ENCODE measurements at places on chromosomes 3 and 15.

- no peak for DNase-seq
Measured at GRCh38 chr15:93034512-93034911, 54.5 kb downstream of the RGMA start.

- no peak for DNase-seq
Measured at GRCh38 chr15:31486506-31486905, 159.9 kb downstream of the KLF13 start.

DNA sequence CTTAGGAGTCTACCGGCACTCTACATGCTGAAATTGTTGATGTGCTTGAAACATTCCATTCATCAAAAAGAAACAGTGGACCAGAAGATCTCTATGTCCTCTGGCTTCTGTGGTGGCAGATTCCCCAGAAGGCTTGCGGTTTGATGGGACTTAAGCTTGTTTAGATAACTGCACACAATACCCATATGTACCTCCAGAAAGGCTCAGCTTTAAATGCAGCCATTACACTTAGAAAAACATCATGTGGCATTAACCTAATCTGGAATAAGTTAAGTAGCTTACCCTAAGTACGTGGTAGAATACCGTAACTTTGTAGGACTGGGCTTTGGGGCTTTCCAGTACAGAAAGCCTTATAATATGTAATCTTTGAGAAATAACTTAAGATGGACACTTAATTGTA lies 187.3 kb downstream of the RBMS3 start:
- DNase-seq = no peak

DNA sequence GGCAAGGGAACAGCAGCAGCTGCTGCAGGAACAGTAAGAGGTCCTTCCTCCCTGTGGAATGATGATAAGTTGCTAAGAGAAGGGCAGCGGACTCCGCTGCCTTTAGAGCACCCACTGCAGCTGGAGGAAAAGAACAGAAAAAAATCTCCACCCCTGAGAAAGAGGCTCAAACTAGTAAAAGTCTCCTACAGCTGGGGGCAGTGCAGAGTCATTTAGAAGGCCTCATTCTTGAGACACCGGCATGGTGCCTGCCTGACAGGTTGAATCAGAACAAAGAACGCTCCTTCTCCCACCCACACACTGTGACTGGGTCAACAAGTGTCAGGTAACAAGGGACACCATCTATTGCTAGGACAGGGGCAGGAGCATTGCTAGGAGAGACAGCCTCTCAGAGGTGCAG lies 188.4 kb downstream of the ABHD5 start:
- DNase-seq = no peak

- no peak for DNase-seq
Measured at GRCh38 chr15:84111575-84111974, 124.0 kb upstream of the GOLGA6L4 start.

DNA sequence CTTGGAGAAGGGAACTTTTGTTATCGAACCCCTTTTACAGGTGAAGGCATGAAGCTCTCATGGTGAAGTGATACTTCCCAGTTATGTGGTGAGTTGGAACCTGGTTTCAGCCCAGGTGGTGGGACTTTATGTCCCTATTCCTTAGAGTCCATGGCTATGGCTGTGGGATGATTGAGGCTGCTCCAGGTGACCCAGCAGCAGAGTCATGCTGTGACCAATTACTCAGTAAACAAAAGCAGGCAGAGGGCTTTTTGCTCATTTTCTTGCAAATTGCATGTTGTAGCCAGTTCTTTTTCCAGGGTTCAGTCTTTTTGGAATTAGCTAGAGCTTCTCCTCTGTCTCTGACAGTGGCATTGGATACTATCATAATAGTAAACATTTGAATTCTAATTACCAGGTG lies 70.7 kb downstream of the CACNA2D3 start:
- no peak for DNase-seq

- DNase-seq = no peak
Measured at GRCh38 chr15:58527573-58528187, 95.9 kb downstream of the LIPC start.

- no peak for DNase-seq
Measured at GRCh38 chr3:151751161-151751560, 17.4 kb downstream of the AADACL2 start.

DNA sequence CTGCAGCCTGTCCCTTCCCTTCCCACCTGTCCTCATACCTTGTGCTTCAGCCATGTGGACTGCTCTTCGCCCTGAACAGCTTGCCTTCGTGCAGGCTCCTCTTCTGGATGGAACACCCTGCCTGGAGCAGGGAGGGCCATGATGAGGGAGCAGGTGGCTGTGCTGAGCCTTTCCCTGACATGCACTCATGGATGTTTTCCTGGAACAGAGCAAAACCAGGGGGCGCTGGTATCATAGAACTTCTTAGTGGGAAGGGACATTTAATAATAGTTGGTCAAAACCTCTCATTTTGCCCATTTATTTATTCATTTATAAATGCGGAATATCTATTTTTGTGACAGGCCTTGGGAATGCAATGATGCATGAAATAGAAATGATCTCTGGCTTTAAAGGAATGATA lies 149.3 kb downstream of the CACNA1D start:
- no peak for DNase-seq

DNA sequence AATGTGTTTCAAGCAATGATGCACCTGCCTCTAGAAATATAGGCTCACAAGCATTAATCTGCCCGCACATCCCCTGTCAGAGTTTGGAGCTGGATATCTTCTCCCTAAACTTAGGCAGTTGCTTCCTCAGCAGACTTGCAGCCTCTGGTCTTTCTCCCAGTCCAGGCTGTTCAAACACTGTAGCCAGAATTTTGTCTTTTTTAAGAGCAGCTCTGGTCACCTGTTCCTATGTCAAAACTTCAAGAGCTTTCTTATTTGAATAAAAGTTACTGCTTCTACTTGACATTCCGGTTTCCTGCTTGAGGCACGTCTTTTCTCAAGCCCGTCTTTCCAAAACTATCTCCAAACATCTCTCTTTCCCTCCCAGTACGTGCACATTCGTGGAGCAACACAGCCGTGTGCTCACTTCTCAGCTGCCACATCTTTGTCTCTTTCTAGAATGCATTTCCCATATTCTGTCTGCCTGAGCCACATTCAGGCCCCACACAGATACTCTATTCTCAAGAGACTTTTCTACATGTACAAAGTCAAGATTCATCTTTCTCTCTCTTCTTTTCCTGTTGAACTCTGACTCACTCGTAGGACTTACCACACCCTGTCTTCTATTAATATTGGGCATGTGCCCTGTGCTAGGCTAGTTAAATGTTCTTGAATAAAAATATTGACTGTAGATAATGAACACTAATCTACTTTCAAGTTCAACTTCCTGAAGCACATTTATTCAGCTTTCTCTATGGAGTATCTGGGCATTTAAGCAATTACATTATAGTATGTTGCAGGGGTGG lies 307.7 kb upstream of the SOX2 start:
- no peak for DNase-seq

- no peak for DNase-seq
Measured at GRCh38 chr3:162168715-162169114, 672.1 kb downstream of the OTOL1 start.

GRCh38 chr3:3665961-3666640 lies 133.1 kb upstream of the LRRN1 start:
- DNase-seq = no peak

DNA sequence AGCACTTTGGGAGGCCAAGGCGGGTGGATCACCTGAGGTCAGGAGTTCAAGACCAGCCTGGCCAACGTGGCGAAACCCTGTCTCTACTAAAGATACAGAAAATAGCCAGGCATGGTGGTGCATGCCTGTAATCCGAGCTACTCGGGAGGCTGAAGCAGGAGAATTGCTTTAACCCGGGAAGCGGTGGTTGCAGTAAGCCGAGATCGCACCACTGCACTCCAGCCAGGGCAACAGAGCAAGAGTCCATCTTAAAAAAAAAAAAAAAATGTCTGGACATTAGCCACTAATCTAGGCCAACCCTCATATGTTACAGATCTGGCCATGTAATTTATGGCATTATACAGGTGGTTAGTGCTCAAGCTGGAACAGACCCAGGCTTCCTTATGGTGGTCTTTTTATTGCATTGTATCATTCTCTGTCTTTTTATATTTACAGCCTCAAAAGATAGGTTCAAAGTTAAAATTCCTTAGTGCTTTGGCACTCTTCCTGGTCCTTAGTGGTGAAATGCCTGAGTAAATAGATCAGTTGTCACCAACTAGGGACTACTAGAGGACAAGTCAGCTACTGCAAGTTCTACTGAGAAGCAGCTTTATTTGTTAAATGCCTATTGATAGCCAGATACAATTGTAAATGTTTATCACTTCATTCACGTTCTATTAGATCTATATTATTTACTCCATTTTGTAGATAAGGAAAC lies 16.0 kb downstream of the STARD9 start:
- DNase-seq = no peak

DNA sequence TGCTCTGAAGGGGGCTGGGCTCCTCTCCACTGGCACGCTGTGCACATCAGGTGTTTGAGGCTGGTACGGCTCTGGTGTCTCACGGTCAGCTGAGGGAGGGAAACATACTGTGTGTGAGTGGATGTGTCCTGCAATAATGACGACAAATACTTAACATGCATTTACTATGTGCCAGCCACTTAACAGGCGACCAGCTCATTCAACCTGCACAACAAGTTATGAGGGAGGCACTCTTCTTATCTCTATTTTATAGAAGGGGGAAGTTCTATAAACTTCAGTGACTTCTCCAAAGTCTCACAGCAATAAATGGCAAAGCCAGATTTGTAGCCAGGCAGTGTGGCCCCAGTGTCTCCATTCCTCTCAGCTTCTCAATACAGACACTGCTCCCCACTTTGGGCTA lies 83.1 kb upstream of the LINGO1 start:
- DNase-seq = no peak

GRCh38 chr3:123526474-123526873 lies 58.4 kb downstream of the HACD2 start:
- no peak for DNase-seq

DNA sequence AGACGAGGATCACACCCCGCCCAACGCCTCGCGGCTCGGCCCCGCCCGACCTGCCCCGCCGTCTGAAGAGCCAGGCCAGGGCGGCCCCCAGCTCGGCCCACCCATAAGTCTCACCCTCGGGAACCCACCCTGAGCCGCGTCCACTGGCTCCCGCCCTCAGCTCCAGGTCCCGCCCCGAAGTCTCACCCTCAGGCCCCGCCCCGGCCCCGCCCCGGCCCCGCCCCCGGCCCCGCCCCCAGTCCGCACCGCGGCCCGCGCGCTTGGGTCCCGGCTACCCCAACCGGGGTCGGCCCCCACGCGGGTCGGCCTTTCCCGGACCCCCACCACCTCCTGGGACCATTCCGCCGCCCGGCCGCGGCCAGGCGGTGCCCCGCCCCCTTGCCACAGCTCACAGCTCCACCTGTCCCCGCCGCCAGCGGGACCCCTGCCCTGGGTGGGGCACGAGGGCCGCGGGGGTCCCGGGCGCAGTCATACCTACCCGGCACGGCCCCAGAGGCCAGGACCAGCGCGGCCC lies 489 bp downstream of the CSPG5 start:
- peak; percentile 30 for DNase-seq

- no peak for DNase-seq
Measured at GRCh38 chr3:72345237-72345878, 502.9 kb downstream of the SHQ1 start.

GRCh38 chr3:185317674-185318073 lies 45.3 kb upstream of the MAP3K13 start:
- no peak for DNase-seq

- DNase-seq = no peak
Measured at GRCh38 chr15:46120713-46121112, 485.9 kb downstream of the SQOR start.

GRCh38 chr3:165193366-165194254 lies 2.6 kb downstream of the SLITRK3 start:
- DNase-seq = no peak

GRCh38 chr3:13584427-13584891 lies 35.5 kb downstream of the FBLN2 start:
- no peak for DNase-seq

GRCh38 chr3:42122261-42123011 lies 31.3 kb downstream of the TRAK1 start:
- no peak for DNase-seq

DNA sequence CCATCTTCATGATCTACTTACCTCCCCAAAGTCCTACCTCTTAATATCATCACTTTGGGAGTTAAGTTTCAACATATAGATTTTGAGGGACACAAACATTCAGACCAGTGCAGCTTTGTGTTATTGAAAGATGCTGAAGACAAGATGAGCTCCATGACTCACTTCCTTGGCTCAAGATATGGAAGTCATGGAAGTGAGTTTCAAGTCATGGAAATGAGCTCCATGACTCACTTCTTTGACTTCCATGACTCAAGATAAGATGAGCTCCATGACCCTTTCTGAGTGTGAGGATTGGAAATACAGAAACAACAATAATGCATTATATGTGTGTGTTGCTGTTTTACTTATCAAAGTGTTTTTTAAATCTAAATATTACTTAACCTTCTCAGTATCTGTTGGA lies 170.2 kb upstream of the TPRG1 start:
- no peak for DNase-seq

GRCh38 chr3:147424581-147425387 lies 15.6 kb downstream of the ZIC1 start:
- DNase-seq = no peak

- no peak for DNase-seq
Measured at GRCh38 chr3:139827833-139828232, 107.2 kb upstream of the CLSTN2 start.

- no peak for DNase-seq
Measured at GRCh38 chr15:87619161-87619960, 637.2 kb downstream of the NTRK3 start.

- DNase-seq = peak; percentile 15
Measured at GRCh38 chr15:75929799-75930565, 26.3 kb downstream of the FBXO22 start.

DNA sequence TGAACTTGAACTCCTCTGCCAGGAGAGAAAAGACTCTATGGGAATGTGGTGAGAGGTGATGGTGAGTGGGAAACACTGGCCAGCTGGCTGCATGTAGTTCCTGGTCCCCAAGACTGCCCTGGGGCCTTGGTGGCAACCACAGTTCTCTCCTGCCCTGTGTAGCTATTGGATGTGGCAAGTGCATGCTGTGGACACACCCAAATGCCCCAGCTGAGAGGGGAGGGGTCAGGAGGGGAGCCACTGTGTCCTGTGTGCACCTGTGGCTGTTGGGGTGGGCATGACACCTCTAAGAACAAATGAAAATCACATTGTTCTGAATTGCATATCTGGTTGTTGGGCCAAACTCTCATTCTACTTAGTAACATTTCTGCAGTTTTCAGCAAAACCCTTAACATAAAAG lies 409.6 kb downstream of the NSUN3 start:
- no peak for DNase-seq

DNA sequence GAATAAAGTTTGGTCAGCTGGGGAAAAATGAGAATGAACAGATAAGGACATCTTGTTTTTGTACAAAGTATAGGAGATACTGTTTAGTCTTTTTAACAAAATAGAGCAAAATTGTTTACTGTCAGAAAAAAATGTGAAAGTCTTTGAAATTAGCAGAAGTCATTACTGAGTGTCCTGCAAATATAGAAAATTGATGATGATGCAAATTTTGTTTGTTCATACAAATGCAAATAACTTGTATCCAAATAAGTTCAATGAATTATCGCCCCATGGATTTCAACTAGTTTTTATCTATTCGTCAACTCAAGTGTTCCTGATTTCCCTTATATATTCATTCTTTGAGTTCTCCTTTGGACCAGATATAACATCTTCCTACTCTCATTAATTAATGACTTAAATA lies 378.0 kb upstream of the SGO1 start:
- DNase-seq = no peak

- no peak for DNase-seq
Measured at GRCh38 chr3:125052624-125053303, 3.0 kb downstream of the HEG1 start.
